ENCODE measurements at places on chromosomes 7 and 10.

DNA sequence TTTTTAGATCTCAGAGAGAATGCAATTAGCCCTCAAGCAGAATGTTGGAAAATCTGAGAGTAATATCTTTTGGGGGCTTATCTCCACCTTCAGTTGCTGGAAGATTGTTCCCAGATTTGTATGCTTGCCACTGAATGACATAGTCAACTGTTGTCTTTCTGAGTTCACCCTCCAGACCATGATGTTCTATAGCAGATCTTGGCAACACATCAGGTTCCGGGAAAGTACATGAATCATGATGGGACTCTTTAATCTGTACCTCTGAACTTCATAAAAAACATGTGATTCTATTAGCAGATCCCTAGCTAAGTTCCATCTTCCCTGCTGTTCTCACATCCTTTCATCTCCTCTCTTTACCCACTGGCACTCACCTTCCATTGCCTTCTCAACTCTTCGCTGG, 68.9 kb downstream of the PLCE1 start:
- no peak for DNase-seq

DNA sequence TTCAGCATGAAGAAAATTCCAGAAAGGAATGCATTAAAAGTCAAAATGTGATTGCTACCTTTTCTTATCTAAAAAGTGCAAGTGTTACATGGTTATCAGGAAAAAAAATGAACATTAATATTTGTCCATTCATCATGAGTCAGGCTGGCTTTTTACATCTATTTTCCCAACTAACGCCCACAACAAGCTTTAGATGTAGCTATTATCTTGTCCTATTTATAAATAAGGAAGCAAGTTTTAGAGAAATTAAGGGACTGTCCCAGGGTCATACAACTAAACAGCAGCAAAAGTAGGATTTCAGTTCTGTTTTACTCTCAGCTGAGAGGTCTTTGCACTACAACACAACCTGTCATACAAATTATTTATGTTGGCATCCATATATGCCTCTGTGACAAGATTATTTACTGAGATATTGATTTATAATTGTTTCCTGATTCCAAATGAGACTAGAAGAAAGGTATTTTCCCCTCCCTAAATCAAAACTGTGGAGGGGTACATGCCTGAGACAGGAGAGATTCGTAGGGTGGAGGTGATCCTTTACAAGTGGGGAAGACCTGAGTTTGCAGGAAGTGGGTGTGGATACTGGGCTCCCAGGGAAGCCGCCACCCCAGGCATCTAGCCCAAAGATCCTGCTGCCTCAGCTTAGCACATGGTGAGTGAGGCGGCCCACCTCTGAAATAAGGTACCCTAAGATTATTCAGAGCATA, 57.2 kb upstream of the ARID5B start:
- no peak for DNase-seq

DNA sequence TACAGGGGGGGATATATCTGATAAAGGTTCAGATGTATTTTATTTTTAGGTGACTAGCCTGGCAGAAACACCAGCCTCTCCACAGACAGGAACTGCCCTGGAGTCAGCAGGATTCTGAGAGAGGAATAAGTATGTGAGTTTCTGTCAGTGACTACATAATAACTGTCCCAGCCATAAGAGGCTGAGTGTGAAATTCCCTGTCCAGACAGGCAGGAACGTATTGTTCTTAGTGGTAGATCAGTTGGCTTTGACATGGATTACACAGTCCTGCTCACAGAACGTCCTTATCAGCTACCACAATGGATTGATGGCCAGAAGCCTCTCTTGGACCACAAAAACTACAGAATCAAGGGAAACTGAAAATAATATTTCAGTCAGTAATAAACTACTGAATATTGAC, 709.8 kb downstream of the PCDH15 start:
- DNase-seq = no peak

DNA sequence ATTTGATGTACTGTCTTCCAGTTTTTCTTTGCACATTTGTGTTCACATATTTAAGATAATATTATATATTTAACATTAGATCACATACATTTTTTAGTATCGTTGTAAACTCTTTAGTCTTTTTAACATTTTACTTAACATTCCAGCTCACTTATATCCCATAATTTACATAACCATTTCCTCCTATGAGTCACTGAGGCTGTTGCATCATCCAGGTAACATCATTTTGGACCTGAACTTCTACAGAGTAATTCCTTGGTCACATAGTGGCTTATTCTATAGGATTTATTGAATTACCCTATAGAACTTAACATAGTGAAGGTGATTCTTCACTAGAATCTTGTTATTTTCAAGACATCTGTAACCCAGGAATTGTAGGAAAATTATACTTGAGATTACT, 194.4 kb downstream of the POU6F2 start:
- no peak for DNase-seq

DNA sequence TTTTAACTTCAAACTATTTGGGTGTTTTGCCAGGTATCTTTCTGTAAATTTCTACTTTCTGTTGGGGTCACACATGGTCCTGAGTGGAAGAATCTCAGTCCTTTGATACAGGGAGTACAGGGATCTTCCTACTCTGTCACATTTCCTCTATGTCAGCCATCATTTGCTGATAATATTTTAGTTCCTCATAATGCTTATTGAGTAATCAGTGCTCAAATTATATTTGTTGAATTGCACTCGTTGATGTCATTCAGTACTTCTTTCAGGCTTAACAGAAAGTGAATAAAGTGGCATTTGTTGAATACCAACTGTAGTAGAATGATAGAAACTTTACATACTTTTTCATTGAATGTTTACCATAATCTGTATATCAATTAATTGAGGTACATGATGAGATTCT, 31.9 kb downstream of the WDR11 start:
- DNase-seq = no peak

DNA sequence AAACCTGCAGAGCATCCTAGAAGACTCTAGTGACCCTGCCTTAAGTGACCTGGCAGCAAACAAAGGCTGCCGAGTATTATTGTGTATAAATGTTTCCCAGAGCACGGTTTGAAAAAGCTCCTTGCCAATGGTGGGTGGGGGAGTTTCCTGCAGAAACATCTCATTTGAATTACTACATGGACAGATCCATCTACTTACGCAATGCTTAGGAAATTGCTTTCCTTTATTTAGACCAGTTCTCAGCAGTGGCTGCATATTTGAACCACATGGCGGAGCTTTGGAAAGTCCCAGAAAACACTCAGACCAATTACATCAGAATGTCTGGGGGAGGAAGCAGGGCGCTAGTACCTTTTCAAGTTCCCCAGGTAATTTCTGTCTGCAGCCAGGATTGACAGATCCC, 560.9 kb downstream of the SDK1 start:
- DNase-seq = no peak

GRCh38 chr7:44386139-44386913, 60.9 kb upstream of the CAMK2B start:
- DNase-seq = no peak

GRCh38 chr7:123372368-123372767, 162.0 kb downstream of the IQUB start:
- no peak for DNase-seq

DNA sequence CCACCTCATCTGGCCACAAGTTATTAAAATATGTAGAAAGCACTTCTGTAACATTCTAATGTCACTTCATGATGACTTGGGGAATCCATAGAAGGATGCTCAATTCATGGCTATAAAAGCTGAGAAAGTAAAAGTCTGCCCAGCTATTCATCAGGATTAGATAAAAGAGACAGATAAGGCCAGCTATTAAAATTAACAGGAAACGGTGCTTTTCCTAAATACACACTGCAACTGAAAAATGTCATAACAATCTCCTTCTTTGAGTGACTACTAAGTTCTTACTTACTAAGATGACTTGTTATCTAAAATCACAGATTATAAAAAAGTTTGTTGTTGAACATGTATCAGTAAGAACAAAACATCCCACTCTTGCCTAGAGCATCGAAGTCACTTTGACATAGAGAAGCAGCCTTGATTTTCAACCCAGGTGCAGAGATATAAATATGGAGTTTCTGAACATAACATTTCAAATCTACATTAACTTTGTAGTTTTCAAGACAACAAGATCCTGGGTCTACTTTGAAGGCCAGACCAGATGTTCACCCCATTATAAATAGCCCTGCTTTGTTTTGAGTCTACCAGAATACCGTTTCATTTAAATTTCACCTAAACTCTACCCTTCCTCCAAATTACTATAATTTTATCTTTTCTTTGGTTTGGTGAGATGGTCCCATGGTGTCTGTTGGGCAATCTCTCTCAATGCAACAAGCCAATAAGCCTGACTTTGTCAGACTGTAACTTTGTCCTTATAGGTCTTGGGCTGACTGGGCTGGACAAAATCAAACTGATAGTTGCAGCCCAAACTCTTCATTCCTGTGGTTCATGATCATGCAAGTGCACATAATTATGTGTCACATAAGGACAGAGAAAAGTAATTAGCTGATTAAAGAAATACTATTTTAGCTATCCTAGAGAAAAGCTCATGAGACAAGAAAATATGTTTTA, 24.0 kb downstream of the HYCC1 start:
- DNase-seq = no peak

- no peak for DNase-seq
Observed at GRCh38 chr7:138545123-138545522, 85.1 kb downstream of the TRIM24 start.

DNA sequence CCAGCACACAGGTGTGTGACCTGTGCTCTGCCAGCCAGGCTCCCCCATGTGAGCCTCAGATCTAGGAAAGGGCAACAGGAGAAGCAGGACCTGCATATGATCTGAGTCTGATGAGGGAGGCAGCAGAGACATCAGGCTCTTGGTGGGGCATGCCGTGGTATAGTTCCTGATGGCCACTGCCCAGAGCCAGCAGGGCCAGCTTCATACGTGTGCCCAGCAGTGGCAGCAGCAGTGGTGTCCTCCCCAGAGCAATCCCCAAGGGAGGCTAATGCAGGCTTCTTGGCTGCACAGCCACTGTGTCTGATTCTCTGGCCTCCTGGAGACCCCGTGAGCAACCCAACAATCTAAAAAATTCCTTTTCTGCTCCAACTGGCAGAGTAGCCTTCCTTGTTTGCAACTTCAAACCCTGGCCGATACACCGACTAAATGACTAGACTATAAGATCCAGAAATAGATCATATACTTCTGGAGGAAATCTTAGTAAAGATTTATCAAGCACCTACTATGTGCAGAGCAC, 230.6 kb upstream of the ZMIZ1 start:
- DNase-seq = no peak

DNA sequence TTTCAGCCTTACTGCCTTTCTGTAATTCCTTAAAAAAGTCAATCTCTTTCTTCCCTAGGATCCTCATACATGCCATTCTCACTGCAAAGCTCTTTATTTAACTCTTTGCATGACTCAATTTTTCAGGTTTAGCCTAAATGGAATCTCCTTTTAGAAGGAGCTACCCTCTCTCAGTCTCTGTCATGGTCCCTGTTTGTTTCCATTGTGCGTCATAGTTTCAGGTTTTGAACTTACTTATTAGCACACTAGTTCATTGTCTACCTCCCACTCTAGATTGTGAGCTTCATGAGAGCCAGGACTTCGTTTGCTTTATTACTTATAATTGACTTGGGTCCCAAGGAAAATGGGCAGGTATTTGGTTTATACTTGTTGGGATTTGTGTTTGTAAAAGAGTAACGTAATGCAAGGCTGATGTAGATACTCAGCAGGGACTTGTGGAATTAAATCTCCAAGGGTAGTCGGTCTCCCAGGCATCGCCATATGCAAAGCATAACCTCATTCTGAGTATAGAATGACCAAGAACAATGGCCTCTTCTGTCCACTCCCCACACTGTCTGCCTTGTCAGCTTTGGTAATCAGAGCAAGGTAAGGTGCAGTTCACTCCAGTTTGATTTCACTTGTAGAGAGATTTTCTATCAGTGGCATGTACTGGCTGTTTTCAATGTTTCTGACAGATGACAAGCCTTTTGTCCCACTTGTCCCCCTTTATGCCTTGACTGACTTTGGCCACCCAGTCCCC, 252.0 kb downstream of the SORCS3 start:
- DNase-seq = no peak

DNA sequence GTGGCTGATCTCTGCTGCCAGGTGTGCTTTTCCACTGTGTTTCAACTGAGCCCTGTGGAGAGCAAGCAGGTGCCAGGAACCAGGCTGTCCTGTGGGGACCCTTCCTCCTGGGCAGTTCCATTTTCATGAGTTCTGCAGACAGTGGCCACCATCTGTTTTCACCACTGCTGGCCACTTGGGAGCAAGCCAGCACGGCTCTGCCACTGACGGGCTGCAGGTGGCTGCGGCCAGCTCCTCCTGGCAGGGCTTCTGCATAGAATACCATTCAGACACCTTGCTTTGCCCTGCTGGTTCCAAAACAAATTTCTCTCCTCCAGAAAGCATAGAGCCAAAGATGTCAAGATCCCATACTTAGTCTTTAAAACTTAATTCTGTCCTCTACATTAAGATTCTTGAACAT, 48.3 kb downstream of the LANCL2 start:
- DNase-seq = no peak

DNA sequence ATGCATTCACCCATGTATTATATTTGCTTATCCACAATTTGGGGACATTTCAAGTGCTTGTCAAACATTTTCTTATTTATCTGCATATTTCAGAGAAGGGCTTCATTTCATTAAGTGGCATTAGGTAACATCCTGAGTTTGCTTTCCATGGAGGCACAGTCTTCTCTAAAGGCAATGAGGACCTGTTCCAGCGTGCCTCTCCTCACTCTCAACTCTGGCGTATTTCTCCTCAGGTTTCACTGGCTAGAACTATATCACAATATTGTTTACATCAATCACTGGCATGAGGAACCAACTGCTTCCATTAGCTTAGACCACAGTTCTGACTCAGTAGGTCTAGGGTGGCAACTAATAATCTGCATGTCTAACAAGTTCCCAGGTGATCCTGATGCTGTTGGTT, 177.2 kb downstream of the TAX1BP1 start:
- DNase-seq = no peak

GRCh38 chr10:33085313-33085833, 127.3 kb upstream of the ITGB1 start:
- DNase-seq = no peak

GRCh38 chr10:17756557-17757217, 4.7 kb downstream of the TMEM236 start:
- no peak for DNase-seq

- no peak for DNase-seq
Observed at GRCh38 chr10:50439806-50440205, 183.9 kb downstream of the SGMS1 start.

GRCh38 chr10:13930120-13930519, 343.4 kb downstream of the PRPF18 start:
- no peak for DNase-seq

Measured in activated CD4-positive, alpha-beta T cell treated with anti-CD3 and anti-CD28 coated beads, Interleukin-2, amount 50 U/mL, for 24 hours (primary cell).